ENCODE measurements at places on chromosomes 3 and 15.

DNA sequence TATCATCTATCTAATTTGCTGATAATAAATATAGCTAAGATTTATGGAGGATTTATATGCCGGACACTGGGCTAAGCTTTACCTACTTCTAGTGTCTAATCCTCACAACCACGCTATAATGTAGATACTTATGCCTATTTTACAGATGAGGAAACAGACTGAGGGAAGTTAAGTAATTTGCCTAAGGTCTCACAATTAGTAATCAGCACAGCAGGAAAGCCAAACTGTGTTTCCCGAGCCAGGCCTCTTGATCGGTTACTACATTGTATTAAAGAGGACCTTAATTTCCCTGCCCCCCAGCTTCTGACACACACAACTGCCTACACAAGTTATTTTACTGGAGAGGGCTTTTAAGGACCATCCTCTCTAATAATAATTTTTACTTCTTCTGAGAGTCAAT is 40.9 kb downstream of the ONECUT1 start:
- no peak for DNase-seq

DNA sequence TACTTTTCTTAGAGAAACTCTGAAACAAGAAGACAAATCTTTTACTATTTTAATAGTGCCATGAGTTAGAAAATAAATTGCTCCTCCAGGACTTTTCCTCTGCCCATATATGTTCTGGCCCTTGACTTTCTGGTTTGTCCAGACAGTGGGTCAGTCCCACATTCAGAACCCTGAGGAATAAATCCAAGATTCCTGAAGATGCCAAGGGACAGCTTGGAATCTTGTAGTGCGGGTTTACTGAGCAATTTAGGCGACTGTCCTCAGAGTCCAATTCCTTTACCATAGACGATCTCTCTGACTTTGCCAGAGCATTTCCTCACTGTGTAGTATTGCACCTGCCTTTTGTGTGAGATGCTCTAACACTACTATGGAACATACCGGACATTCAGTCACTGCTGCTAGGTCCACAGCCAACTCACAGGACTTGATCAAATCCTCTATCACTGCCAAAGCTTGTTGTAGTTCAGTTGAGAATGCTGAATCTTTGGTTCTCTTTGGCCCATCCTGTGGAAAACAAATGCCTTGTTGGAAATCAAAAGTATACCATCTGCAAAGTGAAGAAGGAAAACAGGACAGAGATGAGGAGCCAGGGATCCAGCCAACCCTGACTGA is 37.4 kb upstream of the B3GNT5 start:
- DNase-seq, result no peak

GRCh38 chr3:142225885-142226215 is 465 bp upstream of the GK5 start:
- DNase-seq, result no peak

DNA sequence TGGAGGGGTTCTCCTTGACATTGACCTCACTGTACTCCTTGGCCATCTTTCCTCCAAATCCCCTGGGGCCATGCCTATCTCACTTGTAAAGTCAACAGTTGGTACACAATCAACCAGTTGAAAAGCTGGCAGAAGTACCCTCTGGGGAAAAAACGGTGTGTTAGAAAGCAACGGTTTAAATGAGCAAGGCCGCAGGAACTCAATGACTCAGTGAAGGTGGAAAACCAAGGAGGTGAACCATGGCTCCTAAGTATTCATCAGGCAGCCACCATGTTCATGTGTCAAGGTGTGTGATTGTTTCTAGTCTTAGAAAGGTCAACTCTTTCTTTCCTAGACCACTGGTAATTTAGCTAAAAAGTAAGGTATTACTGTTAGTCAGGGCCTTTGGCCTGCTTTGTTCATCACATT is 130.9 kb upstream of the SATB1 start:
- DNase-seq, result no peak

- DNase-seq, result no peak
These were observed 630 bp downstream of the SNRK start for GRCh38 chr3:43286841-43287499.
